HTR-8/SVneo (cell line): ENCODE measurements at places on chromosomes 5 and 9.

DNA sequence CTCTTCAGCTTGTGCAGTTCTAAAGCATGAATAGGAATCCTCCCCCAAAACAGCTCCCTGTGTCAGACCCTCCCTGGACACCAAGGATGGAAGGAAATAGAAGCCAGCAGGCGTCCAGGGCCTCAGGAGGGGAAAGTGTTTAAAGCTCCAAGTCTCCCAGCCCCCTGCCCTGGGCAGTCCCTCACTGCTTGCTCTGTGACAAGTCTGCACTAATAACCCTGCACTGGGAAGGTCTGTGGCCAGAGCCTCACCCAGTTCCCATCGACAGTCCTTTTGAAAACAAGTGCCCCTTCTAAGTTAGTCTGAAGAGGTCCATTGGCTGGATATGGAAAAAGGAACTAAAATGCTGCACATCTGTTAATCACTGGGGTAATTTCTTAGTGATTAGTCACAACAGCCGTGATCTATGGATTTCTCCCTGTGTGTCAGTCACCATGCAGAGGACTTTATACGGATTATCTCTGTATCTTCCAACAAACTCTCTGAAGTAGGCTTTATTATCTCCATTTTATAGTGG lies 195.3 kb downstream of the FBXL7 start:
- peak; percentile 18 for DNase-seq

GRCh38 chr9:19186232-19186631 lies 44.3 kb upstream of the DENND4C start:
- no peak for DNase-seq

GRCh38 chr9:109381011-109381729 lies 60.3 kb upstream of the EPB41L4B start:
- peak; percentile 8 for DNase-seq

DNA sequence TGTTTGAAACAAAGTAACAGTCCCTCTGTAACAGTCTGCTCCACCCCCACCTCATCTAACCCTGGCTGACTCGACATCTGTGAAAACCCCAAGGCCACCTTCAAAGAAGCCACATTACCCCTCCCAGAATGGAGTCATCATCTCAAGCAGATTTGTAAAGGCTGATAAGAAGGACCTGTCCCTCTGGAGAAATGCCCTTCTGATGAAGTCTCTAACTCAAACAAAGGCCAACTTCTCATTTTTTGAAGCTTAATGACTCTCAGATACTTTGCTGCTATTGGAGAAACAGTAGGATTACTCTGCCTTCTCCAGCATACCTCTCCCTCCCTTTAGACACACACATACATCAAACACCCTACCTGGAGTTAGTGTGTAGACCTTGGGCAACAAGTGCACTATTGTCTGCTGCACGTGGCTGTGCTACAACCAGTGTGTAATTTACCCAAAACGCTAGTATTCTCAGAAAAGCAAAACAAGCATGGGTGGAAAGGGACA lies 5.3 kb upstream of the SUSD1 start:
- DNase-seq: no peak

DNA sequence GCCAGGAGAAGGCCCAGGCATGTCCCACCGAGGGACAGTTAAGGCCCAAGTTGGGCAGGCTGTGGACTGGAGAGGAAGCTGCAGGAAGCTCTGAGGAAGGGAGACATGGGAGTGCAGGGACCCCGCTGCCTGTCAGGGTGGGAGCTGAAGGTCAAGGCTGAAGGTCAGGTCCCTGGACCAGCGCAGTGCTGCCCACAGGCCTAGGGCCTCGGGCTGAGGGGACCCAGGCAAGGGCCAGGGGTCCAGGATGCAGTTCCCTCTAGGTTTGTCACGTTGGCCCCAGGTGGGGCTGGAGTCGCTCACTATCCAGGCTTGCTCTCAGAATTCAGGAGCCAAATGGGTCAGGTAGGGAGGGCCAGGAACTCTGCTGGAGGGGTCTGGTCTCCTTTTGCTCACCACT lies 76.7 kb upstream of the STXBP1 start:
- DNase-seq: no peak

DNA sequence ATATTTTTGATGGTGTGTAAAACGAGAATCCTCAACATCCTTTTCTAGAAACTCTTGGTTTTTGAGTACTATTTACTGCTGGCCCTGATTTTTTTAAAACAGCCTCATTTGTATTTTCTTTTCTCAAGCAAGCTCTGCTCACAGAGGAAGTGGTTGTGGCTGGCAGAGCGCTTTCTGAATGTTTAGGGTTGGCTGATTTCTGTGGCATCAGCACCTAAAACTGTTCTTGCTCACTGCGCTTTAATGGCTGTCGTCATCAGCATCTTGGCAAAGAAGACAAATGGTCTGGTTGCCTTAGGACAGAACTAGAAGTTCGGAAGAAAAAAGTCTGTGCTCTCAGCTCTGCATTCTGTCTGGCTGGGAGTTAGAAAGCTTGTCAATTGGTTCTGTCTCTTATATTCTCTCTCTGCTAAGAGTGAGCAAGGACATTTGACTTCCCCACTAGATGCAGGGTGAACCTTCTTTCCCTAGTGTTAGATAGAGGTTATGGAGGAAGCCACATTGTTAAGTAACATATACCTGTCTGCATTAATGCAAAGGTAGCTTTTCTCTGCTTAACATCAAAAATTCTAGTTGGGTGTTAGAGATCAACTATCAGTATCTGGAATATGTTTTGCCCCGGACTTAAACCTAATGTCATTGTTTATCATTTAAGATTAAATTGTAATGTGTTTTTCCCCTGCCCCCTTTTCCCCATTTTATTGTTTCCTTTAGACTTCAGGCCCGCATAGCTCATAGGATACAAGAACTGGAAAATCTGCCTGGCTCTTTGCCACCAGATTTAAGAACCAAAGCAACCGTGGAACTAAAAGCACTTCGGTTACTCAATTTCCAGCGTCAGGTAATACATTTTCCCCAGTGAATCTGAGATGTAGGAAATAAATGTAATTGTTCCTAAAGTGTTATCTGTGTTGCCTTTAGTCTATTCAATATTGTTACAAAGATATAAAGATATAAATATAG lies 39.0 kb downstream of the SMARCA2 start:
- no peak for DNase-seq

DNA sequence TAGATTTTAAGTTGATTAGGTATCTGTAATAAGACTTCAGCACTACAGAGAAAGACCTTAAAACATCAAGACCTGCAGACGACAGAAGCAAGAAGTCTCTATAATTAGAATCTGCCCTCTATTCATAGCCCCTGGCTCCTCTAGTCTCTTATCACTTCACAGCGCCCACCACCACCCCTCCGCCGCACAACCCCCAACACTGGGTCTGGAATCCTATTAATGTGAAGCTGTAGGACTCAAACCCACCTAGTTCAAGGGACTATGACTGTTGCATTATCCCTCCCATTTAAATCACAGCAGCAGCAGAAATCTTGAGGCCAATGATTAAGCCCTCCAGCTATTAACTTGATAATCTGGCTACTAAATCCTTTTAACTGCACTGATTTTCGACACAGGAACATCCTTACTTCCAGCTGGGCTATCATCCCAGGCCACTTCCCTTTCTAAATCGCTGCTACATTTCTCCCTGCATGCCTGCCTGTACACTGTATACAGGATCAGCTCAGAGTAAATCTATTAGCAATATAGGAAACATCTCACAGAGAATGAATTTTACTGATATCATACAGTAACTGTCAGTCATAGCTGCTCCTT lies 159.5 kb upstream of the GRAMD2B start:
- DNase-seq: no peak

DNA sequence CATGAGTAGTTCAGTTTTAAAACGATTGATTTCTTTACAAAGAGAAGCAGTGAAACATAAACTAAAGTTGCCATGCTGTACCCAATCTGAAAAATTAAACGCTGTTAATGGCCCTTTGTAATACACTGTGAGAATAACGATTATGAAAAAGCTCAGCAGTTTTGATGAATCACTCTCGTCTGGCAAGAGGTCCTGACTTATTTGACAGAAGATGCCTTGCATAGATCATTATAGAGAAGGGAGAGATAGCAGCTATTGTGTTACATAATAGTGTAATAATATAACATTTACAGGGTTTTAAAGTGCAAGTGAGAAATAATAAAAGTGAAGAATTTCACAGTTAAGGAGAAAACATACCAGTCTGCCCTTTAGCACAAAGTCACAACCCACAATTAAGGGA lies 361.5 kb upstream of the CDH10 start:
- no peak for DNase-seq

- no peak for DNase-seq
These were observed 126.5 kb upstream of the PAPPA start for GRCh38 chr9:116027096-116027495.

- DNase-seq: no peak
These were observed 101.9 kb downstream of the HTR1A start for GRCh38 chr5:63860379-63860778.

GRCh38 chr5:75049456-75050351 lies 2.7 kb downstream of the GCNT4 start:
- DNase-seq: peak; percentile 45

- DNase-seq: no peak
These were observed 1.4 kb downstream of the PCDHGC5 start for GRCh38 chr5:141490271-141490670.

- no peak for DNase-seq
These were observed 18.3 kb upstream of the NDST1 start for GRCh38 chr5:150489360-150490295.

- no peak for DNase-seq
These were observed 335.7 kb upstream of the RPS23 start for GRCh38 chr5:82613891-82614290.

DNA sequence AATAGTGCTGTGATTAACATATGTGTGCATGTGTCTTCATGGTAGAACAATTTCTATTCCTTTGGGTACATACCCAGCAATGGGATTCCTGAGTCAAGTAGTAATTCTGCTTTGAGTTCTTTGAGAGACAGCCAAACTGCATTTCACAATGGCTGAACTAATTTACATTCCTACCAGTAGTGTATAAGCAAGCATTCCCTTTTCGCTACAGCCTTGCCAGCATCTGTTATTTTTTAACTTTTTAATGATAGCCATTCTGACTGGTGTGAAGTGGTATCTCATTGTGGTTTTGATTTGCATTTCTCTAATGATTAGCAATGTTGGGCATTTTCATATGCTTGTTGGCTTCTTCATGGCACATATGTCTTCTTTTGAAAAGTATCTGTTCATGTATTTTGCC lies 308.5 kb downstream of the ARRDC3 start:
- no peak for DNase-seq

- DNase-seq: no peak
These were observed 220.5 kb upstream of the ADRA1B start for GRCh38 chr5:159695741-159696294.

GRCh38 chr5:102638316-102638715 lies 116.8 kb upstream of the PAM start:
- no peak for DNase-seq

- DNase-seq: no peak
These were observed 146.9 kb downstream of the RORB start for GRCh38 chr9:74644023-74644422.

DNA sequence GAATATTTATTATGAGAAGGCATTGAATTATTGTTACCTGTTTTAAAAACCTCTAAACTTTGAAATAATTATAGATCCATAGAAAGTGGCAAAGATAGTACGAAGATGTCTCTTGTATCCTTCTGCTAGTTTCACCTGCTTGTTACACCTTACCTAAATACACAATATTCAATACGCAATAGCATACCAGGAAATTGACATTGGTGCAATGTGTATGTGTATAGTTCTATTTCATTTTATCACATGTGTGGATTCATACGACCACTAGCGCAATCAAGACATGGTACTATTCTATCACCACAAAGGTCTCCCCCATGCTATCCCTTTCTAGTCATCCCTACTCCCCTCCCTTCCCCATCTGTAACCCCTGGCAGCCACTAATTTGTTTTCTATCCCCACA lies 8.5 kb upstream of the OR2S2 start:
- DNase-seq: no peak

GRCh38 chr9:130948266-130948665 lies 9.2 kb upstream of the FIBCD1 start:
- no peak for DNase-seq

DNA sequence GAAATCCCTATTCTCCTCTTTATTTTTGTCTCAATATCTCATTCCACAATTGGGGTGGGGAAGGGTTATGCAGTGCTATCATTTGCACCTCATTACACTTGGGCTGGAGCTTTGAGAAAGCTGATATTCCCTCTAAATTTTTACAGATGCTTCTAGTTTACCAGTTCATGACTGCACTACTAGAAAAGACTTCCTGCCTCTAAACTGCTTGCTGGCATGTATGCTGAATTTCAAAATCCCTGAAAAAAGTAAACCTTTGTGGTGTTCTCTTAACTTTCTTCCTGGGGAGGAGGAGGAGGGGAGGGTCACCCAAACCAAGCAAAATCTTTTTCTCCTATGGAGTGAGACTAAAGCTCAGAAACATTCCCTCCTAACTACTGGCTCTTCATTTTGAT lies 45.1 kb downstream of the BNC2 start:
- no peak for DNase-seq

DNA sequence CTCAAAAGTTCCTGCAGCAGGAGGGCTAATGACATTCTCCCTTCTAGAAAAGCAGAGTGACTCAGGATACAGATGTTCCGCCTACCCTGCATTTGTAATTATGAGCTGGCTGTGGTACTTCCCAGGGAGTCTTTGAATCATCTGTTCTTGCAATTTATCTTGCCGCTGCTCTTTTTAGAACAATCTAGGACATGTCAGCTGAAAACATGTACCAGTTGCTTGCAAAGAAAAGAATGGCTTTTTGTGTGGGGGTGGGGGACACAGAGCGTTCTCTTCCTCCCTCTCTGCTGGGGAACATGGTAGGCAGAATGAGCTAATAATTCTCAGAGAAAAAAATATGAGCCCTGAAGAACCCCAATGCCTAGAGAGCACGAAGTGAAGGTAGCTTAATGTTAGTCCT lies 51.7 kb upstream of the TUT7 start:
- peak; percentile 6 for DNase-seq

DNA sequence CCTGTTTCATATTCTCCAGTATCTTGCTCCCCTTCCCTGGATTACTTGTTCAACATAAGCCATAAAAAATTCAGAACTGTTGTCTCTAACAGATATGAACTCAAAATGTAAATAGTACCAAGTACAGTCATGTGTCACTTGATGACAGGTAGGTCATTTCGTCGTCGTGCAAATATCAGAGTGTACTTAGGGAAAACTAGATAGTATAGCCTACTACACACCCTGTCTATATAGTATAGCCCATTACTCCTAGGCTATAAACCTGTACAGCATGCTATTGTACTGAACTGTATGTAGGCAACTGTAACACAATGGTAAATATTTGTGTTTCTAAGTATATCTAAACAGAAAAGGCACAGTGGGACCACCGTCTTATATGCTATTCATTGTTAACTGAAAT lies 39.1 kb downstream of the SMIM15 start:
- DNase-seq: no peak

- no peak for DNase-seq
These were observed 100.1 kb downstream of the PHF2 start for GRCh38 chr9:93676310-93677047.
